ENCODE measurements at places on chromosomes 12 and 14.

GRCh38 chr14:94827711-94828447, 58.0 kb upstream of the GSC start:
- no peak for DNase-seq

DNA sequence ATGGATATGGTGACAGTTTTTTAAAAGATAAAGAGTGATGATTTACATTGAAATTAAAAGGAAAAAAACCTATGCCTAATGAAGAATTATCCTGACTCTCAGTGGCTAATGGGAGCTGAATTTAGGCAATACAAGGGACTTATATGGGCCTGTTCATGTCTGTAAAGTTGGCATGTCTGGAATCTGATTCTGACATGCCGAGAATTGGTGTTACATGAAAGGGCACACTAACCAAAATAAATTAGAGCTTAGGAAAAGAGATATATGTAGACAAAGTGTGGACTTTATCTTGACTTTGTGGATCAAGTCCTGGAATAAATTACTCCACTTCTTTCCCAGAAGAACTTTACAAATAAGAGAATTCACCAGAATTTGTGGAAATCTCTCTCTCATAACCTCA, 1.1 kb downstream of the TDG start:
- DNase-seq = no peak

GRCh38 chr14:29918981-29919380, 8.7 kb downstream of the PRKD1 start:
- DNase-seq = no peak

DNA sequence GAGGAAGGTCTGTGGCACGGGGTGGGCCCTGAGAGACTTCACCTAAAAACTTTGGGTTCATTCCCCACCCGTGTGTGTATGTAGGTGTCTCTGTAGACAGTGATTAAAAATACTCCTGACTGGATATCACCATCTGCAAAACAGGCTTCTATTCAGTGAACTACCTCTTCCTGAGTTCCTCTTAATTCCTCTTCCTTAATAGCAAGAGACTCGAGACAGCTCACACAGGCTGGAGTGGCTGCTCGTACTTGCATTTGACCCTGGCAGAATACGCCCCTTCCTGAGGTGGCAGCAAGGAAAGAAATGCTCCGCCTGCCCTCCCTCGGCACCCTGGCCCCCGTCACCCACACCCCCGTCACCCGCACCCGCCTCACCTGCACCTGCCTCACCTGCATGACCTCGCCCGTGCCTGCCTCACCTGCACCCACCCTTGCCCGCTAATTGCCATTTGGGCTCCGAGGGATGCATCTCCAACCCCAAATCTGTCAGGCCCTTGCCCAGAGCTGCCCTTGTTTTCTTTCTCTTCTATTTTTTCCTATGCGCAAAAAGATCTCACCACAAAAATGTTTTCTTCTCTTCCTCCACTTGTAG, 90.0 kb downstream of the FBXL14 start:
- no peak for DNase-seq

DNA sequence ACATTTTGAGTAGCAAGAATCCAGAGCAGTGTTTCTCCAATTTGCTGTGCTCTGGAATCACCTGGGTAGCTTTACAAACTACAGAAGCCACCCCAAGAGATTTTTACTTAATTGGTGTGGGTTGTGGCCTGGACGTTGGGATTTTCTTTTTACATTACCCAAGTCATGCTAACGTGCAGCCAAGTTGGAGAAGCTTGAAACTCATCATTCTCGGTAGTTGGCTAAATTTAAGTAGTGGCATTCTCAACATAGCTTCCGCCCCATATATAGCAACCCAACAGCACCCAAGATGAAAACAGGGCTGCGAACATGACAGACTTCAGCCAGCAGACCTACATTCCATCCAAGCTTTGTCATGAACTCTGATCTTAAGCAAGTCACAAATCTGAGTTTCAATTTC, 25.0 kb downstream of the DAD1 start:
- DNase-seq = no peak

DNA sequence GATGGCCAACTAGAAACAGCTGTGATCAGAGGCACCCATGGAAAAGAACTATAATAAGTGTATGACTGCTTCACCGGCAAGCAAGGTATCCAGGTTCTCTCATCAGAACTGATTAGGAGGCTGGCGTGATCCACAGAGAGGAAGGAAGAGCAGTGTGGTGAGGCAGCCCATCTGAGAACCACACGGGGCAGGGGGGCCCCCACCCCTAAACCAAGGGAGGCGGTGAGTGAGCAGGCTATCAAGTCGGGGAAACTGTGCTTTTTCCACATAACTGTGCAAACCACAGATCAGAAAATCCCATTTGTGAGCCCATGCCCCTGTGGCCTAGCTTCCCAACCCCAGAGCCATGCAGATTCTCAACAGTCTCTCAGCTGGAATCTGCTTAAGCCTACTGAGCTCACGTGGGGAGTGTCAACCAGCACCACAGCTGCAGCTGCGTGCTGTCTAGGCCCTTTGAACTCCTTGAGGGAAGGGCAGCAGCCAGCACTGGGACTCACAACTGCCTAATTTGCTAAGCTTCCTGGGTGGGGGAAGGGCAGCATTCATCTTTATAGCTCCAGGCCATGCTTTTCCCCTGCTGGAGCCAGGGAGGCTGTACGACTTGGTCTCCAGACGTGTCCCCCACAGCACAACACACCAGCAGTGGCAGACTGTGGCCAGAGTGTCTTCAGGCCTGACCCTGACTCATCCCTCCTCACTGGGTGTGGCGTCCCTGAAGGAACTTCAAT, 444.4 kb upstream of the ATP2B1 start:
- peak; percentile 2 for DNase-seq

- DNase-seq = no peak
Measured at GRCh38 chr12:24902511-24903328, 46.2 kb downstream of the BCAT1 start.

- peak; percentile 76 for DNase-seq
Measured at GRCh38 chr12:69639400-69640016, 28.8 kb upstream of the LRRC10 start.

- no peak for DNase-seq
Measured at GRCh38 chr14:74843653-74844052, 32.3 kb downstream of the PROX2 start.

GRCh38 chr12:30930641-30931040, 4.1 kb downstream of the TSPAN11 start:
- no peak for DNase-seq

- DNase-seq = no peak
Measured at GRCh38 chr12:49885663-49886461, 17.8 kb downstream of the FAIM2 start.

DNA sequence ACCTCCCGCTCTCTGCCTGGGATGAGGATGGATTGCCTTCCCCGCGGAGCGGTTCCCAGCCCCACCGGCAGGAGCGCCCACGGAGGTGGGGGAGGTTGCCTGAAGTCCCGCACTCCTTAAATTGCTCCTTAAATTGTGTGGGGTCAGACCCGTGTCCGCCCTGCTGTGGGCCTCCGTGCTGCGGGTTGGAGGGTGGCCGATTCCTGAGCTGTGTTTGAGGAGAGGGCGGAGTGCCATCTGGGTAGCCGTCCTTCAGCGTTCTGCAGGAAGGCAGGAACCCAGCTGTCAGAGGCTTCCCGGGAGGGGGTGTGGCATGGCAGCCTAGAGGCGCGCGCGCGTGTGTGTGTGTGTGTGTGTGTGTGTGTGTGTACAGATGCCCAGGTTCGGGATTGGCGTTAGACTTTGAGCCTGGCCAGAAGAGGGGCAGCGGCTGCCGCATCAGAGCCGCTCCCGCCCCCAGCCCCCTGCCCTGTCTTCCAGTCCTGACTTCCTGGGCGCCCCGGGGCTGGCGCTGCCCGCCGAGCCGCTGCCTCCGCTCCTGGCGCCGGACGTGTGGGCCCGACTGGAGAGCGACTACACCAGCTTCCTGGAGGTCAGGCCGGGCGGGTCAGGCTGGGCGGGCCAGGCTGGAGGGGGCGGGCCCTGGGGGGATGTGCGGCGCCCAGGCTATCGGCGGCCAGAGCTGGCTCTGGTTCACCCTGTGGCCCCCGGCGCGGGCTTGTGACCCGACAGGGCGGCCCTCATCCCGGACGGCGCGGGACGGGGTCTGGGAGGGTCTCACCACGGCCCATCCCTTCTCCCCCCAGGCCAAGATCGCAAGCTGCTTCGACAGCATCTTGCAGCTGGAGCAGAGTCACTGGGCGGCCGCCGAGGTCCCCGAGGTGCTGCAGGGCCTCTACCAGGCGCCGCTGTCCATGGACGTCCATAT, 9.2 kb downstream of the EXOC3L4 start:
- no peak for DNase-seq

GRCh38 chr12:72699362-72699761, 427.2 kb downstream of the TRHDE start:
- DNase-seq = no peak

DNA sequence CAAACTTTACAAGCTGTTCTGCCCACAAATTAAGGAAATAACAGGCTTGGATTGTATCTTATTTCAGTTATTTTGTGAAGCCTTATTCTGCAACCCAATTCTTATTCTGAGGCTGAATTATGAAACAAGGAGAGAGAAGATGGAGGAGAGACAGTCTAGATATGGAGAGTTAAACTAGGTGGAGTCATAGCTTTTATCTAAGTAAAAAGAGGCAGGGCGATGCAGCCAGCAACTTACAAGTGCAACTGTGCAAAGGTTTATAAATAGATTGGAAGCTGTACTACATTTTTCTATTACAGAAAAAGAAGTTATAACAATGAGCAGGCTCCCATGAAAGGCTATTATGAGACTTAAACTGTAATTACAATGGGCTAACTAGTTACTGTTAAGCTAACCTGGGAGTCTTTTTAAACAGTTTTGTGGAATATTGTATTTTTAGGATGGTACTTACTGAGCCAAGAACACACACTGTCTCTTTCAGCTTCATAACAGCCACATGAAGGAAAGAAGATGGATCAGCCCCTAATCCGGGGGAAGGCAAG, 22.4 kb downstream of the NID2 start:
- DNase-seq = no peak

GRCh38 chr14:30525833-30526232, 33.1 kb upstream of the G2E3 start:
- no peak for DNase-seq

DNA sequence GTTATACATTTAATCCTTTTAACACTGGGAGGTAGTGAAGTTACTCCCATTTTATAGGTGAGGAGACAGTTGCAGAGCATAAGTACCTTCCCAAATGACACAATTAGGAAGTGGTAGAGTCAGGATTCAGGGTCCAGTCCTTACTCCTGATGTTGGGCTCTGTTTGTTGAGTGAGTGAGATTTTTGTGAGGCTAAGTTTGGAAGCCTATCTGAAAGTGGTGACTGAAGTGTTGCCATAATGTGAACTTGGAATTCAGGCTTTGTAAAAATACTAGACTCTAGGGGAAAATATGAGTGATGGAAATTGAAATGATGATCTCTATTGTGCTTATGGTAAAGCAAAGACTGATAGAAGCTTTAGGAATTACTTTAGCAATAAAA, 2.2 kb downstream of the NUDT4 start:
- no peak for DNase-seq

GRCh38 chr12:82209533-82209932, 148.7 kb downstream of the CCDC59 start:
- DNase-seq = no peak

DNA sequence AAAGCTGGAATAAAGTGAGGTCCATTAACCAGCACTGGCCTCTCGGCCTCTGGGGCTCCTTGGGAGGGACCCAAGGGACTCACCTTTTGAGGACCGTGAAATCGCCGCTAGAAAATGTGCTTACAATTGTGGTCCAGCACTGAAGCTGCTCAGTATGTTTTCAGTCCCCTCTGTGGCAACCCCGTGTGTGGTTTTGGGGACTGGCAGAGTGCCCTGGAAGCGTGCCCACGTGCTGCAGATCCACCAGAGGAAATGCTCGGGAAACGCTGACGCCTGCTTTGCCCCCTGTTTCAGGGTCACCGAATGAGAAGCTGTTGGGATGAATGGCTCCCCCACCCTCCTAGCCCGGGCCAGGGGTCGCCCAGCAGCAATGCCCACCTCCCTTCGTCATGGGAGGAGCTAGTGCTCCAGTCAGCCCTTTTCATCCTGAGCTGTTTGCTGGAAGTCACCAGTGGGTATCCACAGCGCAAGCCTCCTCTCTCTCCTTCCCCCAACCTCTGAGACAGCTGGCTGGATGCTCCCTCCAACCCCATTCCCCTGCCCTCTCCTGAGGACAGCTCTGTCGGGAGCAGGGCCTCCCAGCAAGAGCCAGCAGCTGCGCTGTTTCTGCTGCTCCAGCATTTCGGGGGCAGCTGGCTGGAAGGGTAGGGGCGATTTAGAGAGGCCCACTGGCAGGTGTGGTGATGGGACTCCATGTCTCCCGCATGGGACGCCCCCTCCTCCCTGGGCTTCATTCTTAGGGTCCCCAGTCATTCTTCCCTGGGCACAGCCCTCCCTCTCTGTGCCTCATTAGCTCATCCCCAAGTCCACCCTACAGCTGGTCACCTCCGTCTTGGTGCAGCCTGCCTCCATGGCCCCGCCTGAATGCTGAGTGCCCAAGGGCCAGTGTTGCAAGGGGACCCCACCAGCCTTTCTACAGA, 33.2 kb upstream of the PPP1R13B start:
- peak; percentile 27 for DNase-seq

DNA sequence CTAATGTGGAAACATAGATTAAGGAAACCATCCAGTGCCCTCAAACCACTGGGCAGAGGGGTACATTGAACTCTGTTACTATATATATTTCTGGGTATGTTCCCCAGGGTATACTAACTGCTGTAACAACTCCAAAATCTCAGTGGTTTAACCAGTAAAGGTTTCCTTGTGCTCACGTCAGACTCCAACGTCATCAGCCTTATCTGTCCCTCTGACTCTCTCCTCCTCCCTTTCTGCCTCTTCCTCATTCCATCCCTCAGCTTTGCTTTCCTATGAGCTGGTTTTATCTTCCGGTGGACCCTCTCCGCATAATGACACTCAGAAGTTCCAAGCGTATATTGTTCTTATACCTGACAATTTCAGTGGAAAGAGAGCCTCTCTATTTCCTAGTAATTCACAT, 21.2 kb upstream of the SMCO2 start:
- no peak for DNase-seq

GRCh38 chr12:15757553-15758255, 31.5 kb downstream of the EPS8 start:
- DNase-seq = no peak

GRCh38 chr14:91419044-91419397, 1.4 kb upstream of the CCDC88C start:
- peak; percentile 77 for DNase-seq

DNA sequence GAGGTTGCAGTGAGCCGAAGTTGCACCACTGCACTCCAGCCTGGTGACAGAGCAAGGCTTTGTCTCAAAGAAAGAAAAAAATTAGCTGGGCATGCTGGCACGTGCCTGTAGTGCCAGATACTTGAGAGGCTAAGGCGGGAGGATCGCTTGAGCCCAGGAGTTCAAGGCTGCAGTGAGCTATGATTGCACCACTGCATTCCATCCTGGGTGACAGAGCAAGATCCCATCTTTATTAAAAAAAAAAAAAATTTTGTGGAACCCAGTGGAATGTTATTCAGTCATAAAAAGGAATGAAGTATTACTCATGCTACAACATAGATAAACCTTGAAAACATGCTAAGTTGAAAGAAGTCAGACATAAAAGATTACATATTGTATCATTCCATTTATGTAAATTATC, 8.3 kb upstream of the ERBB3 start:
- DNase-seq = no peak
